ENCODE measurements at places on chromosomes 11 and 22. TPM values are rescaled to one million over a fixed set of nuclear protein-coding genes. Genes with fewer than 3 reads are reported as not detected.

PANX3 gene
- total RNA-seq = not detected

GRCh38 chr11:30281476-30282288 lies 41.2 kb upstream of the ARL14EP start:
- H3K4me1 ChIP-seq = peaks cover 14% of the 10 kb centered on the region
- peaks cover 4% of the 10 kb centered on the region for H3K27me3 ChIP-seq
- H3K4me3 ChIP-seq = no peak overlapping the region
- no peak for DNase-seq
- H3K36me3 ChIP-seq = no peaks in the 10 kb centered on the region

- no peak overlapping the region for H3K27ac ChIP-seq
- DNase-seq = no peak
- peaks cover 34% of the 10 kb centered on the region for H3K36me3 ChIP-seq
- no peaks in the 10 kb centered on the region for H3K4me1 ChIP-seq
- H3K4me3 ChIP-seq = no peak overlapping the region
These were observed 36.2 kb downstream of the THOC5 start for GRCh38 chr22:29517215-29517908.

NLRP14 gene
- total RNA-seq = not detected

GRCh38 chr11:20415432-20415831 lies 27.9 kb downstream of the PRMT3 start:
- peaks cover 8% of the 10 kb centered on the region for H3K4me1 ChIP-seq
- no peaks in the 10 kb centered on the region for H3K27me3 ChIP-seq
- H3K27ac ChIP-seq = no peak overlapping the region
- peaks cover 53% of the 10 kb centered on the region for H3K36me3 ChIP-seq

GRCh38 chr22:36912694-36913426 lies 568 bp upstream of the CSF2RB start:
- no peak for DNase-seq
- H3K27me3 ChIP-seq = peaks cover 16% of the 10 kb centered on the region
- H3K27ac ChIP-seq = no peak overlapping the region
- no peak overlapping the region for H3K4me3 ChIP-seq
- no peaks in the 10 kb centered on the region for H3K36me3 ChIP-seq
- H3K4me1 ChIP-seq = no peaks in the 10 kb centered on the region

- H3K27ac ChIP-seq = no peak overlapping the region
- H3K4me3 ChIP-seq = peak overlapping the region; percentile 67
- no peaks in the 10 kb centered on the region for H3K27me3 ChIP-seq
These were observed 1.3 kb downstream of the UNC93B1 start for GRCh38 chr11:68002575-68002937.

POTEH gene
- not detected for total RNA-seq

NLRX1 gene
- 20.8 TPM for total RNA-seq

- no peaks in the 10 kb centered on the region for H3K4me1 ChIP-seq
- DNase-seq = no peak
- H3K36me3 ChIP-seq = no peaks in the 10 kb centered on the region
- H3K4me3 ChIP-seq = no peak overlapping the region
These were observed 59.9 kb downstream of the FAT3 start for GRCh38 chr11:92284558-92284957.

TMEM218 gene
- total RNA-seq = 12.6 TPM

DNA sequence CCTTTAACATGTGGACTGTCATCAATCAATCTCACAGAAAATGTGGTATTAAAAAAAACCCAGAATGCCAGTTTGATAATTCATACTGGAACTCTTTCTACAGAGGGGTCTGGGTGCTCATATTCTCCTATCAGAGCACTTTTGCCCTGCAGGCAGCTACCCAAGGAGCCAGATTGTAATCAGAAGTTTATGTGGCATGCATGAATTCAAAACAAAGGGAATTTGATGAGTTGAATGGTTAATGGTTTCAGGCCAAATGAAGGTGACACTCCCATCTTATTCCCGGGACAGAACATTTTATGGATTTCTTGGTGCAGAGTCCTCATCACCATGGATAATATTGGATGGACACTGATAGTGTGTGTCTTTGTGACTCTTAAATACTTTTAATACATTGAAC lies 38.4 kb upstream of the CLPB start:
- no peaks in the 10 kb centered on the region for H3K36me3 ChIP-seq
- peaks cover 19% of the 10 kb centered on the region for H3K27me3 ChIP-seq
- H3K4me1 ChIP-seq = peaks cover 2% of the 10 kb centered on the region
- no peak overlapping the region for H3K27ac ChIP-seq
- DNase-seq = no peak
- no peak overlapping the region for H3K4me3 ChIP-seq

CLDN5 gene
- not detected for total RNA-seq

GRCh38 chr11:12120031-12121008 lies 9.9 kb downstream of the MICAL2 start:
- no peak for DNase-seq
- H3K36me3 ChIP-seq = no peaks in the 10 kb centered on the region
- H3K4me1 ChIP-seq = peaks cover 36% of the 10 kb centered on the region

DNA sequence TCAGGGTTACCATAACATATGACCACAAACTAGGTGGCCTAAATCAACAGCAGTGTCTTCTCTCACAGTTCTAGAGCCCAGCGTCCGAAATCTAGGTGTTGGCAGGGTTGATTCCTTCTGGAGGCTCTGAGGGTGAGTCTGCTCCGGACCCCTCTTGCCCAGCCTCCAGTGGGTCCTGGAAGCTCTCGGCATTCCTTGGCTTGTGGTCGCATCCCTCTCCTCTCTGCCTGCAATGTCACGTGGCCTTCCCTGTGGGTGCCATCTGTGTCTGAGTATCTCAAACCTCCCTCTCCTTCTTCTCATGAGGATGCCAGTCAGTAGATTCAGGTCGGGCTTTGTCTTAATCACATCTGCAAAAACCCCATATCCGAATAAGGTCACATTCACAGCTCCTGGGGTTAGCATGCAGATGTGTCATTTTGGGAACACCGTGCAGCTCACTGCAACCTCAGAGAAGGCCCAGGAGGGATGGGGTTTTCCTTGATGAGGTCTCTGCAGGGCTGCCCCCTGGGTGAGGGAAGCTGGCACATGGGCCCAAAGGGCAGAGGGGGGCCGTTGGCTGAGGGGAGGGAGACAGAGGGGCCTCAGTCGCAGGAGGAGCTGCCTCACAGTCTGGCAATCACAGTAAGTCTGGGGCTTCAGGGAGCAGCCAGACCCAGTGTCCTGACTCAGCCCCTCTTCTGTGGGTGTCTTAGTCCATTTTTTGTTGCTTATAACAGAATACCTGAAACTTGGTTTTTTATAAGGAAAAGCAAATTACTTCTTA lies 41.2 kb downstream of the PARVG start:
- no peaks in the 10 kb centered on the region for H3K4me1 ChIP-seq
- no peak overlapping the region for H3K27ac ChIP-seq

ACRV1 gene
- not detected for total RNA-seq

SULT4A1 gene
- total RNA-seq = not detected

GRCh38 chr11:77602381-77603088 lies 12.8 kb downstream of the AQP11 start:
- H3K4me1 ChIP-seq = no peaks in the 10 kb centered on the region
- no peak overlapping the region for H3K27ac ChIP-seq
- no peak for DNase-seq
- H3K27me3 ChIP-seq = no peaks in the 10 kb centered on the region
- H3K36me3 ChIP-seq = peaks cover 2% of the 10 kb centered on the region

C22orf42 gene
- total RNA-seq = not detected

PAK1 gene
- 49.5 TPM for total RNA-seq

- no peak for DNase-seq
- H3K27ac ChIP-seq = no peak overlapping the region
- no peaks in the 10 kb centered on the region for H3K36me3 ChIP-seq
- no peaks in the 10 kb centered on the region for H3K4me1 ChIP-seq
- H3K27me3 ChIP-seq = peaks cover 23% of the 10 kb centered on the region
These were observed 33.0 kb upstream of the DBX1 start for GRCh38 chr11:20193307-20193706.

NXPE2 gene
- not detected for total RNA-seq

DNA sequence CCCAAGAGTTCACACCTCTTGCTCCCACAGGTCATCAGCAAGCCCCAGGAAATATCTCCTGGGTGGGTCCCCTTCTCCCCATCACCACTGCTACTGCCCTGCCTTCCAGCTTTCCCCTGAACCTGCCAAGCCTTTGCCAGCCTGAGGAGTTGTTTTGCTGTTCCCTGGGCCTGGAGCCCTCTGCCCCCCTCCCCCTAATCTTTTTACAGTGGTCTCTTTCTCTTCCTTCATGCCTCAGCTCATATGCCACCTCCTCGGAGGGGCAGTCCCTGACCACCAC lies 18.9 kb downstream of the MYO7A start:
- H3K27ac ChIP-seq = no peak overlapping the region
- no peak for DNase-seq
- H3K4me1 ChIP-seq = peaks cover 9% of the 10 kb centered on the region
- H3K36me3 ChIP-seq = no peaks in the 10 kb centered on the region
- peaks cover 5% of the 10 kb centered on the region for H3K27me3 ChIP-seq

DNA sequence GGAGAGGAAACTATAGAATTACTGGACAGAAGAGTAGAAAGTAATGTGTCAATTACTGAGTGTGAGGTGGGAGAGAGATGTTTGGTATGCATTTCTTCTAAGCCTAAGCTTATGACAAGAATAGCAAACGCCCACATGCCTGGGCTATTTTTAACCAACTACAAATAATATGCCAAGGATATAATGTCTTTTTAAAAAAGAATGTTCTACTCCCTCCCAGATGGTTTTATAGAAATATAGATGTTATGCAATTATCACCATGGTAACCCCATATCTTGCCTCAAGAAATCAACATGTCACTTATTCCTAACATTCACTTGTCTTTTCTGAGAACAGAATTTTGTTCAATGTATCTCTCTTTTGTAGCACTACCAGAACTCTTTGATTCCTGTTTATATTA lies 996.7 kb upstream of the CHORDC1 start:
- H3K27ac ChIP-seq = no peak overlapping the region
- H3K27me3 ChIP-seq = no peaks in the 10 kb centered on the region
- no peak for DNase-seq
- H3K4me3 ChIP-seq = no peak overlapping the region

- H3K36me3 ChIP-seq = no peaks in the 10 kb centered on the region
- peak; percentile 20 for DNase-seq
- H3K27me3 ChIP-seq = peaks cover 66% of the 10 kb centered on the region
- no peak overlapping the region for H3K27ac ChIP-seq
These were observed 50.3 kb downstream of the TEAD1 start for GRCh38 chr11:12724301-12725054.

GRCh38 chr22:49328118-49328475 lies 499.6 kb downstream of the BRD1 start:
- peaks cover 4% of the 10 kb centered on the region for H3K27me3 ChIP-seq
- peaks cover 1% of the 10 kb centered on the region for H3K36me3 ChIP-seq
- H3K4me1 ChIP-seq = peaks cover 2% of the 10 kb centered on the region
- no peak overlapping the region for H3K4me3 ChIP-seq

DNA sequence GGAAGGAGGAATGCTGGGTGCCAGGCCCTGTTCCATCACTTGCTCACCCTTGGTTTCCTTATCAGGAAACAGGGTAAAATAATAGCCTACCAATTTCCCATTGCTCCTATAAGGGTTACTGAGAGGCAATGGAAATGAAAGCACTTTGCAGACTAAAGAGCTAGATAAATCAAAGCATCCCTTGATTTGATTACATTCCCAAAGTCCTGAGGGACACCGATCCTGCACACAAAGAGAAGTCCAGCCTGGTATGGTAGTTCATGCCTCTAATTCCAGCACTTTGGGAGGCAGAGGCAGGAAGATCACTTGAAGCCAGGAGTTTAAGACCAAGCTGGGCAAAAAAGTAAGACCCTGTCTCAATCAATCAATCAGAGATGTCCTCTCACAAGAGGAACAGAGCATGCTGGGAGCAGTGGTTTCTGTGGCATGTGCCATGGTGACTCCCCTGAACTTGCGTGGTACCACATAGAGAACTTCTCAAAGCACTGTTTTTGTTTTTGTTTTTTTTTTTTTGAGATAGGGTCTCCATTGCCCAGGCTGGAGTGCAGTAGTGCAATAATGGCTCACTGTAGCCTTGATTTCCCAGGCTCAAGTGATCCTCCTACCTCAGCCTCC lies 10.7 kb downstream of the TBC1D10A start:
- H3K27me3 ChIP-seq = no peaks in the 10 kb centered on the region
- peak; percentile 41 for DNase-seq
- peaks cover 11% of the 10 kb centered on the region for H3K36me3 ChIP-seq
- no peak overlapping the region for H3K4me3 ChIP-seq
- H3K27ac ChIP-seq = peak overlapping the region; percentile 85
- peaks cover 93% of the 10 kb centered on the region for H3K4me1 ChIP-seq

DNA sequence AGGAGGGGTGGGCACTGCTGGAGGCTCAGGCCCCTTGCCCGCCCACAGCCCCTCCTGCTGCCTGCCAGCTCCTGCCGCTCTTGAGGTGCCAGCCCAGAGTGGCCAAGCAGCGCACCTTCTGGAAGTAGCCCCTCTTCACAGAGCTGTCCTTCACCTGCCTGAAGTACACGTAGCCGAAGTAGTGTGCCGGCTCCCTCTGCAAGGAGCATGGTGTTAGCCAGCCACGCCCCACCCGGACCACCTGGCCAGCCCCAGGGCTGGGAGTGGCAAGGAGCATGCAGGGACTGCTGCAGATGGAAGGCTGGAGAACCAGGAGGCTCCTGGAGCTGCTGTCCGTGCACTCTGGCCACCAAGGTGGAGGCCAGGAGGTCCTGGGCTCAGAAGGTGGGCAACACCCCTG lies 9.6 kb downstream of the DENND6B start:
- no peak for DNase-seq
- H3K27ac ChIP-seq = no peak overlapping the region
- H3K36me3 ChIP-seq = no peaks in the 10 kb centered on the region
- no peaks in the 10 kb centered on the region for H3K27me3 ChIP-seq
- H3K4me1 ChIP-seq = peaks cover 17% of the 10 kb centered on the region
- H3K4me3 ChIP-seq = no peak overlapping the region

- no peak overlapping the region for H3K4me3 ChIP-seq
- peaks cover 16% of the 10 kb centered on the region for H3K4me1 ChIP-seq
- H3K27me3 ChIP-seq = peaks cover 8% of the 10 kb centered on the region
- no peak overlapping the region for H3K27ac ChIP-seq
- DNase-seq = peak; percentile 48
- no peaks in the 10 kb centered on the region for H3K36me3 ChIP-seq
These were observed 115.8 kb upstream of the PITPNB start for GRCh38 chr22:28034760-28035401.

DNA sequence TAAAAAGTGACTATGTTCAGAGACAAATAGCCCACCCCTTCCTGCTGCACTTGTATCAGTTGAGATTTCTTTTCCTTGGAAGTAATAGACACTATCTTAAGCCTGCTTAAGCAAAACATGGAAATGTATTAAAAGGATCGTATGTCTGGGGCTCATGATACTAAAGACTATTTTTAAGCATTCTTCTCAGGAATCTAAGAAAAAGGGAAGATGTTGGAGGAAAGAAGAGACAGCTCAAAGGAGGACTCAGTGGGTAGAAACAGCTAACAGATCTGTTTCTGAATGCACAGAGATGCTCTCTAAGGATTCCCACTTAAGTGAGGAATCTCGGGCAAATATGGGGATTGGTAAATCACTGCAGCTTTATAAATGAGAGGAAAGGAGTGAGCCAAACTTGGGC lies 62.5 kb downstream of the FAM76B start:
- no peaks in the 10 kb centered on the region for H3K4me1 ChIP-seq
- no peak overlapping the region for H3K27ac ChIP-seq
- H3K4me3 ChIP-seq = no peak overlapping the region
- DNase-seq = no peak

DNA sequence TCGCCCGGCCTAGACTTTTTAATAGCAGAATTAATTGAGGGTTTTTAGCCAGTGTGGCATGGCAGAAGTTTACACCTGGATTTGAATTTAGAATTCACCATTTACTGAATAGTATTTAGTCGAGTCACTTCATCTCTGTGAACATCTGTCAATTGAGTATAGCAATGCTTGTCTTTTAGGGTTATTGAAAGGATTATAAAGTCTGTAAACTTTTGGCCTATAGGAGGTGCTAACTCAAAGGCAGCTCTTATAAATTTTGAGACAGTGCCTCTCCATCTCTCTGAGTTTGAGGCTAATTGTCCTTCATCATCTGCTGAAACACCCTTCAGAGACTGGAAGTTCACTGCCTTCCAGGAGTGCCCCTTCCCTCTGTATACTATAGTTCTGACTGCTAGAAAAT lies 205.0 kb downstream of the NELL1 start:
- no peaks in the 10 kb centered on the region for H3K36me3 ChIP-seq
- H3K27me3 ChIP-seq = no peaks in the 10 kb centered on the region
- no peak overlapping the region for H3K4me3 ChIP-seq
- no peaks in the 10 kb centered on the region for H3K4me1 ChIP-seq

Data from activated naive CD4-positive, alpha-beta T cell treated with anti-CD3 and anti-CD28 coated beads for 36 hours (primary cell).